ENCODE measurements at places on chromosomes 12 and 14.

DNA sequence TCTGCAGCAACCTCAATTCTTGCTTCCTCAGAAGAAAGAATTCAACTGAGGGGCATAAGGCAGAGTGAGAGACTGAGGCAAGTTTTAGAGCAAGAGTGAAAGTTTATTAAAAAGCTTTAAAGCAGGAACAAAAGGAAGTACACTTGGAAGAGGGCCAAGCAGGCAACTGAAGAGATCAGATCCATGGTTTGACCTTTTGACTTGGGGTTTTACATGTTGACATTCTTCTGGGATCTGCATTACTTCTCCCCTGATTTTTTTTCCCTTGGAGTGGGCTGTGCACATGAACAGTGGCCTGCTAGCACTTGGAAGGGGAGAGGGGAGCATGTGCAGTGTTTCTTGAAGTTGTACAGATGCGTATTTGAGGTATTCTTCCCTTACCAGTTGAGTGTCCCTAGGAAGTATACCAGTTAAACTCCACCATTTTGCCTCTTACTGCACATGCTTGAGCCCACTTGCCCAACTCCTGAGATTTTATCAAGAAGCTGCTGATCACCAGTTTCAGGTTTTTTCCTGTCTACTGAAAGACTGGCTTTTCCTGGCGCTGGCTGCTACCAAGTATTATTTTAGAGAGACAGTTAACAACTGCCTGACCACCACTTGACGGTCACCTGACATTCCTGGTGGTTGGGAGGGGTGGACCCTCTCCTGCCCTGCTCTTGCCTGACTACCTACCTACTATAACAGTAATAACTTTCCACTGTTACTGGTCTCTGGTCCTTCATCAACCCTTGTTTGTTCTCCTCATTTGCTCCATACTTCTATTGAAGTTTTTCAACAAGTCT lies 26.0 kb upstream of the TMTC2 start:
- peak; percentile 28 for DNase-seq

GRCh38 chr14:102525219-102525928 lies 15.8 kb upstream of the ANKRD9 start:
- DNase-seq, result peak; percentile 74

- DNase-seq, result no peak
Observed at GRCh38 chr12:28512406-28512805, 322.1 kb downstream of the CCDC91 start.

DNA sequence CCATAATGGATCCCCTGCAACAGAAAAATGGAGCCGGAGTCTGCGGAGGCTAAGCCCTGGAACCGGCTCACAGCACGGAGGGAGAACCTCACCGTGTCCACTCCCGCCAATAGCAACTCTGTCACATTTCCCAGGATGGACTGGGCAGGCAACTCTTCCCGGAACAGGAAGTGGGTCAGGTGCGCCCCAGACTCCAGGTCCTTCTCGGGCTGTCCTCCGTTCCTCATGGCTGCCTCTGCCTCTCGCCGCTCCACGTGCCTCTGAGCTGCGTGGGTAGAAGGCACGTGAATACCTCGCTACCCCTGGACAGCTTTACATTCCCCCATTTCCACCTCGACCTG lies 2.2 kb downstream of the CYP27B1 start:
- no peak for DNase-seq

DNA sequence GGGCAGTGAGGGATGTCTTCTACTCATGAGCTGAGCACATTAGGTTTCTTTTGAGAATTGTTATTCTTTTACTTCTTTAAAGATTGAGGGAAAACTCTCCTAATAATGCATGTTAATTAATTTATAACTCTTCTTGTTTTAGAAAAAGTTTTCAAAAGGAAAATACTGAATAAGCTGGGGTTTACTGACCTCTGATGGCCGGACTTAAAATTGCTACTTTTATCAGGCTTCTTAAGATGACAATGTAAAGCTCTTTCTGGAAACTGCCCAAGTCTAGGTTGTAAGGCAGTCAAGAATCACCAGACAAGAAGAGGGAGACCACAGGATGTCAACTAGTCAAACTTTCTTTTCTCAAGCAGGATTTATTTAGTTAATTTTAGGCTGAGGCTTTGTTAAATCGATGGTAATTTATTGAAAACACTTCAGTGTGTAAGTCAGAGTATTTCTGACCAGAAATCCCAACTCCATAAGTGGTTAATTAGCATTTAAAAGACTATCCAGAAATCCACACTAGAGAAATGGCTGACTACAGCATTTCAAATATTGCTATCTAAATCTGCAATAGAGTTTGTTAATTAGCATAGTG lies 82.1 kb downstream of the AVPR1A start:
- DNase-seq, result peak; percentile 93

GRCh38 chr12:68293347-68293746 lies 38.8 kb downstream of the MDM1 start:
- DNase-seq, result no peak

GRCh38 chr12:94615260-94616181 lies 34.8 kb downstream of the TMCC3 start:
- DNase-seq, result peak; percentile 48

GRCh38 chr14:35258420-35258819 lies 33.8 kb upstream of the PSMA6 start:
- DNase-seq, result no peak

- DNase-seq, result peak; percentile 93
Observed at GRCh38 chr14:32202998-32203882, at the start of gene RNU6-8. RNU6-8 (minus strand) TSS chr14:32203269.

DNA sequence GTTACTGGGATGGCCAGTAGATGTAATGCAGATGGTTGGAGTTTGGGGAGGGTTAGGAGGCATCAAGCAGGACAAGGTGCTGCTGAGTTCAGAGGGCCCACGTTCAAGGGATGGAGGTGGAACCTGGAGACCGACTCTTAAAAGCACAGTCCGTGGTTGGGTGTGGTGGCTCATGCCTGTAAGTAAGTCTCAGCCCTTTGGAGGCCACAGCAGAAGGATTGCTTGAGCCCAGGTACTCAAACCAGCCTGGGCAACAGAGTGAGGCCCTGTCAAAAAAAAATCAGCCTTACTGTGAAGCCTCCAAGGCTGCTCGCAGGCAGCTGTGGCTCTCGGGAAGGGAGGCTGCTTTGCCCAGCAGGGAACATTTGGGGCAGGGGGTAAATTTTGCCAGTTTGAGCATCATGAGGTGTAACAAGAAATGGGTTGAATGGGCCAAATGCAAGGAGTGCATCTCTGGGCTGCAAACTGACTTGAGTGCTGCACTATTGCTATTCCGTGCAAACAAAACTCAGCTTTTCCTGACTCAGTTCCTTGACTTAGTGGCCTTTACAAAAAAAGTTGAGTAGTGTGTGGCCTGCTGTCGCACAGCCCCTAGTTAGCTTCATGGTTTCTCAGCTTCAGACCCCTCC lies 55.0 kb downstream of the ANAPC7 start:
- no peak for DNase-seq

DNA sequence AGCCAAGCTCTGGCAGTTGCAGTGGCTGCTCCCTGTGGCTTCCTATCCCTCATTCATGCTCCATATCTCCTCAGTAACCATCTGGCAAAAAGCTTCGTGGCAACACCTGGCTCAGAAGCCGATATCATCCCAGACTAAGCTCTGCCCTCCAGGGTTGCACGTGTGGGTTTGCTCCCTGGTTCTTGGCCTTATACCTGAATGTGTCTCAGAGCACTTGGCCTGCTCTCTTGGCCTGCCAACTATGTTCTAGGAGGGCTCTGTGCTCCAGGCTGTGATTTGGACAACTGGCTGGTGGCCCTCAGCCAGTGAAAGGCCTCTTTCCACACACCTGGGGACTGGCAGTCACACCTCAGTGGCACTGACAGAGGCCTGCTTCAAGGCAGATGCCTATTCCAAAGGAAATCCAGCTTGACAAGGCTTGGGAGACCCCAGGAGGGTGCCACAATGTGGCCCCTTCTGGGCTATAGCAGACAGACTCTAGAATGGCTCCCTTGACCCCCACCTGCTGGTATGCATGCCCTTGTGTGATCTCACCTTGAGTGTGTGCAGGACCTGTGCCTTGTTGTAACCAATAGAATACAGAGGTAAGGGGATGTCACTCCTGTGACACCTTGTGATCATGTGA lies 10.5 kb downstream of the PLD4 start:
- DNase-seq, result no peak

DNA sequence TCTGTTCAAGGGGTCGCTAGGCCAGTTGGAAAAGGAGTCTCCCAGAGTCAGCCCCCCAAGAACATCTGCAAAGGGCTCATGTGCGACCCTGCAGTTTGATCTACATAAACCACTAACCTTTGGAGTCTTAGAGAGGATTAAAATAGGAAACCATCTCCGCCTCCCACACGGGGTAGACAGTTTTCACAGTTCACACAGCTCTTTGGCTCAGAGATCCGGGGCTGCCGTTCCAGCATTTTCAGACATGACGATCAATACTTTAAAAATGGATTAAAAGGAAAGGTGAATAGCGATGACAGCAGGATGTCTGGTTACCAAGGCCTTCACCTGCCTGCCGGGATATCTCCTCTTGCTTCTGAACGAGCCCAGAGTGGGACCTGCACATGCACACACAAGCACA lies 59.8 kb upstream of the BCL11B start:
- no peak for DNase-seq

- no peak for DNase-seq
Observed at GRCh38 chr12:115051378-115051777, 367.4 kb upstream of the TBX3 start.

DNA sequence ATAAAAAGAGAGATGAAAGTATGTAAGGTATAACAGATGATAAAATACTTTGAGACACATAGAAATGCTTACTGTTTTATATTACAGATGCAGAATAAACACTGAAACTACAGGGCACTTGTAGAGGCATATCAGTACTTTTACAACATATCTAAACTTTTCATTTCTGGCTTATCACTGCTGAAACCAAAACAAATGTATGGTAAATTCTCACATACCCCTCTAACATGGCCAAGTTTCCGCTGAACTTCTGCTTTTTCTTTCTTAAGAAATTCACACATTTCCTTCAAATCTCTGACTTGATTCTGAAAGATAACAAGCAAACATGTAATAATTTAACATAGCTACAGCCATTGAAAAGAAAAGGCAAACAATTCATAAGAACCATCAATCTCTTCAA lies 33.3 kb upstream of the C12orf50 start:
- DNase-seq, result no peak

GRCh38 chr12:65539023-65539422 lies 260.5 kb downstream of the MSRB3 start:
- no peak for DNase-seq

DNA sequence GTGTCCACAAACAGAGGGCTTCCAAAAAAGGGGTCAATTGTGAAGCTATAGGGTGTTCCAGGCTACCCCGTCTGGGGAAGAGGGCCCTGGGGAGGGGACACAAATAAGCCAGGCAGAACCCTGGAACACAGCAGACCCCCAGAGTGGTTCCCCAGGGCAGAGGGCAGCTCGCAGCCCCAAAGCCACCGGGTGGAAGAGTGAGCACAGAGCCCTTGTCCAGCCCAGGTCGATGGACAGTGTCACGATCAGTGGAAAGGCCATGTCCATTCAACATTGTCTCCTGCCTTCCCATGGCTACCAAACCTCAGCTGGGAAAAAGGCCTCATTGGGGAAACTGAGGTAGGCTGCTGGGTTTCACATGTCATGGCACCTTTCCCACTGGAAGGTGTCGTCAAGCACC lies 131.4 kb downstream of the DICER1 start:
- DNase-seq, result no peak

DNA sequence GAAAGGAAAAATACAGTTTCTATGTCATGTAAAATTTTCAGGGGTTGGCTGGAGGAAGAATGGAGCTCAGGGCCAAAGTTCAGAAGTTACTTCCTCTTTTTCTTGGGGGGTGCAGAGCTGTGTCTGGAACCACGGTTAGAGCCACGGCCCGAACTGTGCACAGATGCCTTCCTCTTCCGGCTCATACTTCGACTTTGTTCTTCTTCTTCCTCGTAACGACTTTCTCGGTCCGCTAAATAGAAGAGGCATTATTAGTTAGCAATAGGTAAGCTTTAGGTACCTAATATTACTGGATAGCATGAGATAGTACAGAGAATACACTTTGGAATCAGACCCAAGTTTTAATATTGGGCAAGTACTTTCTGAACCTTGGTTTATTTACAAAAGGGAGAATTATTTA lies 31.2 kb downstream of the SUPT16H start:
- DNase-seq, result no peak

DNA sequence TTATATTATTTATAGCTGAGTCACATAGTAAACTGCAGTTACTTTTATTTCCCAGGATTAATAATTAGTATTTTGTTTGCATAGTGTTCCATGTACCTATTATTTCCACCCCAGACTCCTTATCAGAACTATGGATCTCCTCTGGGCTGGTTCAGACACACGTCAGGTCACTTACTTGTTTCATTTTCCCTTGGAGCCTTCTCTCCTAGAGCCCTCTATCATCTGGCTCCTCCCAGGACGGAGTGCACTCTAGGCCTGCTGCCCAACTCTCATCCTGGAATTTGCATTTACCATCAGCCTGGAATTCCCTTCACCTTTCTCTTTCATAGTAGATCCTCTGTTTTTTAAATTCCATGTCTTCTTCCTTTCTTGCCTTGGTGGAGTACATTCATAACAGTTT lies 28.5 kb upstream of the GALNT16 start:
- no peak for DNase-seq

GRCh38 chr14:63896278-63896720 lies 43.5 kb downstream of the SYNE2 start:
- peak; percentile 96 for DNase-seq

DNA sequence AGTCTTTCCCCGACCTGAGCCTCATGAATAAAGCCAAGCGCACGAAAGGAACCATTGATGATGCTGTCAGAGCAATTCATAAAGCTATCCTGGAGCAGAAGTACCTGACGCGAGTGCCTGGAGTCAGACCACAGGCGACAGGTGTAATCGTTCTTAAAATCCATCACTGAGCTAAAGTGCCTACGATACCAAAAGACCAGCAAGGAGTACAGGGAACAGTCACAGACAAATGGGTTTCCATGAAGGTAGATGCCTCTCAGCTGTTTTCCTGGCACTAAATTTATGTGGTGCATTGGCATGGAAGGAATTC lies 1.4 kb upstream of the PCED1B start:
- no peak for DNase-seq

DNA sequence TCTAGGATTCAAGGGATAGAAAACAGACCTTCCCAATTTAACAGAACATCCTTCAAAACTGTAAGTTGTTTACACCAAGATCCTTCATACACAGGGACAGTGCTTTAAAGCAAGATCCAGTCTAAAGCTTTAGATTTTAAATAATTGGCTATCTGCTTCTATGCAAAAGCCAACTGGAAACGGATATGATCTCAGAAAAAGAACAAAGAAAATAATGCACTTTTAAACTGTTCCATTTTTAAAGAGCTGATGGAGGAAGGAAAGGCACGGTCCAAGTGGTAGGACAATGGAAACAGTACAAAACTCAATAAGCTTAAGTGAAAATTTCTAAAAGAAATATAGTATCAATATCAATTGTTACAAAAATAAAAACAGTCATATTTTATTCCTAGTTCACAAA lies 27.7 kb downstream of the LRP6 start:
- DNase-seq, result no peak

GRCh38 chr14:24368562-24369252 lies 723 bp downstream of the NFATC4 start:
- peak; percentile 58 for DNase-seq

GRCh38 chr12:92650228-92650822 lies 52.5 kb upstream of the PLEKHG7 start:
- no peak for DNase-seq

GRCh38 chr12:82436354-82436753 lies 78.0 kb downstream of the METTL25 start:
- no peak for DNase-seq

GRCh38 chr14:73014105-73014504 lies 12.8 kb downstream of the ZFYVE1 start:
- peak; percentile 74 for DNase-seq

- no peak for DNase-seq
Observed at GRCh38 chr12:15194456-15195368, 26.5 kb downstream of the RERG start.

- no peak for DNase-seq
Observed at GRCh38 chr14:34931206-34931605, 51.6 kb upstream of the SRP54 start.
